Mammary epithelial cell (primary cell): ENCODE measurements at places on chromosomes 12 and 14. TPM values are rescaled to one million over a fixed set of nuclear protein-coding genes. Genes with fewer than 3 reads are reported as not detected.

- no peak for DNase-seq
Measured at GRCh38 chr12:28034271-28034670, 61.7 kb upstream of the PTHLH start.

- no peak for DNase-seq
Measured at GRCh38 chr12:108121320-108121719, 7.8 kb upstream of the WSCD2 start.

DNA sequence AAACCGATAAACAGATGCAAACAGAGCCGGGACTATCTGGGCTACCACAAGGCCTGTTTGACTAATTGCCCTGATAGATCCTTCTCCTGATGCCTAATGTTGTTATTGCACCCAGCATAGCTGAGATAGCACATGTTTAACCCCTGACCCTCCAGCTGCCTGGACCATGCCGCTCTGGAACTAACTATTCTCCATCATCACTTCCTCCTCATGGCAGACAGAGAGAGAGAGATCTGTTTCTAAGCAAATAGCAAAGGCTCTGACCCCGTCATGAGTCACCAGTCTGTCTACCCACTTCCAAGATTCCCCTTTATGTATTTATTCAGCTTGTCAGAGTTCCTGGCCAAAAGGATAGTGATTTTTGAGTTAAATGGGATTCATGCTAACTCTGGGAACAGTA lies 58.2 kb upstream of the FLRT2 start:
- DNase-seq = peak; percentile 76

DNA sequence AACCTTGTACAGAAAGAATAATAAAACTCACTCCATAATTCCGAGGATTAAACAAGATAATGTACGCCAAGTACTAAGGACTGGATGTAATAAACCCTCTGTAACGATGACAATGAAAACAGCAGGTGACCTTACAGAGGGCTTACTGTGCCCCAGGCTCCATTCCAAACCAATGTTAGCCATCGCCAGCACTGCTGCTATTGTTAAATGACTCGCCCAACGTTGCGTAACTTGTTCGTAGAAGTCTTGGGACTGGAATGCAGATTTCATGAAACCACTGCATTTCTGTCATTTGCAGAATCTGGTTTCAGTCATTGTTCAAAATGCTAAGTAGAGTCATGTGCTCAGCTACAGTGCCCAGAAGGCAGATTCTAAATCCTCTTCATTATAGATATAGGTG lies 728 bp upstream of the STON2 start:
- peak; percentile 97 for DNase-seq

DNA sequence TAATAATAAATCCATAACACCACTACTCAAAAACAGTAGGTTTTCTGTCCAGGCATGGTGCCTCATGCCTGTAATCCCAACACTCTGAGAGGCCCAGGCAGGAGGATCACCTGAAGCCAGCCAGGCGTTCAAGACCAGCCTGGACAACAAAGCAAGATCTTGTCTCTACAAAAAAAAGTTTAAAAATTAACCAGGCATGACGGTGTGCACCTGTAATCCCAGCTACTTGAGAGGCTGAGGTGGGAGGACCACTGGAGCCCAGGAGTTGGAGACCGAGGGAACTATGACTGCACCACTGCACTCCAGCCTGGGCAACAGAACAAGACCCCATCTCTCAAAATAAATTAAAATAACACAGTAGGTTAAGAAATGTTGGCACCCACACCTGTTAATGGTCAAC lies 44.5 kb upstream of the AP4S1 start:
- no peak for DNase-seq

DNA sequence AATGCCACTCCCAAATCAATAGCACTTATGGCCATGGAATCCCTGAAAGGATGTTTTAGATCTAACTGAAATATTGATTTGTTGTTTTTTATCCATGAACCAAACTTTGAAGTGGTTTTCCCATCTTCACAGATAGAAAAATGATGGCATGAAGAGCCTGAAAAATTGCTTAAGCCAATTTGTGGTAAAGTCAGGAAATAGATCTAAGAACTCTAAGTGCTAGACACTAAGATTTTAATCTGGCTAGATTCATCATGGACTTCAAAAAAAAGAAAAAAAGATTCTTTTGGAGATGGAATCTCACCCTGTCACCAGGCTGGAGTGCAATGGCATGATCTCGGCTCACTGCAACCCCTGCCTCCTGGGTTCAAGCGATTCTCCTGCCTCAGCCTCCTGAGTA lies 45.0 kb upstream of the STRN3 start:
- DNase-seq = no peak

GRCh38 chr14:68814238-68814538 lies 21.3 kb upstream of the ZFP36L1 start:
- DNase-seq = no peak

- no peak for DNase-seq
Measured at GRCh38 chr12:122501489-122501989, 807 bp upstream of the ZCCHC8 start.

DNA sequence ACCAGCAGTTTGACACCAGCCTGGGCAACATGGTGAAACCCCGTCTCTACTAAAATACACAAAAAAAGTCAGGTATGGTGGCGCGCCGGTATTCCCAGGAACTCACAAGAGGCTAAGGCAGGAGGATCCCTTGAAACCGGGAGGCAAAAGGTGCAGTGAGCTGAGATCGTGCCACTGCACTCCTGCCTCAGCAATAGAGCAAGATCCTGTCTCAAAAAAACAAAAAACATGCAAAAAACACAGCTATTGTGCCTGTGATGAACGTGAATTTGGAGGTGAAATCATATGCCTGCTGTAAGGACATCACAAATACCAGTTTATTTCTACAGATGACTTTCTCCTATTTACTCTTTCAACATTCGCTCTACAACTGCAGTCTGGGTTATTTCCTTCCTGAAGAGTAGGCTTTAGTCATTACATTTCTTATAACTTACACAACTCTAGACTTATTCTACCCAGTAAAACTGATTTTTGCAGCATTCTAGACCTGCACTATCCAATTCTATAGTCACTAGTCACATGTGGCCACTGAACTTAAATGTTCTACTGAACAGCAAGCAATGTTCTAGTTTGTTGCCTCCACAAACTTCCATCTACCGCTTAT lies 48.3 kb downstream of the HNRNPC start:
- no peak for DNase-seq

- DNase-seq = no peak
Measured at GRCh38 chr14:58309086-58309485, 10.7 kb downstream of the ARID4A start.

GRCh38 chr14:51653079-51653774 lies 1.5 kb downstream of the FRMD6 start:
- DNase-seq = peak; percentile 57

GRCh38 chr12:115169981-115170380 lies 486.0 kb upstream of the TBX3 start:
- no peak for DNase-seq

DNA sequence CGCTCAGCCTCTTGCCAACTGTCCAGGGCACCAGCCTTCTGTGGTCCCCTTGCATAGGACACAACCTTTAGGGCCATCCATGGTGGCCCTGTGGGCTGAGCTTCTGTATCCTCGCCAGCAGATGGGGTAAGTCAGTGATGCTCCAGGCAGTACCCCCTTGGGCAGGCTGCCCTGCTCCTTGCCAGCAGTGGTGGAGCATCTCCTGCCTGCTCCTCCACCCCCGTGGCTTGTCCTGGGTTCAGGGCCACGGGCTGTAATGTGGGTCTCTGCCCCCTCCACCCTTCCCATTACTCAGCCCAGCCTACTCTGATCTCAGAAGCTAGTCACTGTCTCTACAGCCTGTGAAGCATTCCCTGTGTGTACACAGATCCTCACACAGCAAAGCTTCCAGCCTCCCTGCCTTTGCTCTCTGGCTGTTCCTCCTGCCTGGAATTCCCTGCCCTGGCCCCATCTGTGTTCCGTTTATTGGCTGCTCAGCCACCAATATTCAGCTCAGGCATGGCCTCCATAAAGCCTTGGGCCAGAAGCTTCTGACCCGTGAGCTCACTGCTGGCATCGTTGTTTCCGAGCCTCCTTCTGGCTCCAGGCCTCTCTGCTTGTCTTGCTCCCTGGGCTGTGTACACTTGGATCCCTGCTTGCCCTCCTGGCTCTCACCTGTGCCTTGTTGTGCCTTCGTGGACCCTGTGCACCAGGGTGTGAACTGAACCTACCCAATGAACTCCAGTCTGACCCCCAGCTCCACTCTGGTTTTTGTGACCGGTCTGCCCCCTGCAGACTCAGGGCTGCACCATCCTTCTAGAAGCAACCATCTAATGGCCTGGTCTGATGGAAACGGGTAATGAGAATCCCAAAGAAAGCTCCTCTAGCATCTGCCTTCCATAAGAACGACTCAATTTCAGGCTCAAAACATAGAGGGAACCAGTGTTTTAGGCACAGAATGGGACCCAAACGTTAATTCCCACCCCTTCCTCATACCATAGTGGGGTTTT lies 177.0 kb upstream of the PRMT8 start:
- no peak for DNase-seq

- DNase-seq = no peak
Measured at GRCh38 chr14:25620515-25620914, 570.6 kb upstream of the STXBP6 start.

DNA sequence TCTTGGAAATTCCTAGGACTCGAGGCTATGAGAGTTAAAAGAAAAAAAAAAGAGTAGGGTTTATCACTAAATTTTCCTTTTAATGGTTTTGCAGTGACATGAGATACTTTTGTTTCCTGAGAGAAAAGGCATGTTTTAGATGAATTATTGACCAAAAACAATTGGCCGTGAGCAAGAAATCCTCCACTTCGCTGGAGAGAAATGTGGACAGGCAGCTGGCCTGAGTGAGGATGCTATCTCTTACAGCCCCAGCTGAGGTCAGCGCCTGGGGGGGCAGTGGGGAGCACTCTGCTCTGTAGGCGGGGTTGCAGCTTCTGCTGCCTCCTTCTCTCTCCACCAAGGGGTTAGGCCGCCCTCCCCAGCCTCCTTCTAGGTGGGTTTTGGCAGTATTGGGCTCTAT lies 54.7 kb downstream of the PRIMA1 start:
- no peak for DNase-seq

GRCh38 chr12:57612711-57613426 lies 1.6 kb downstream of the ARHGEF25 start:
- no peak for DNase-seq

- no peak for DNase-seq
Measured at GRCh38 chr12:42606471-42606870, 16.9 kb upstream of the PRICKLE1 start.

DNA sequence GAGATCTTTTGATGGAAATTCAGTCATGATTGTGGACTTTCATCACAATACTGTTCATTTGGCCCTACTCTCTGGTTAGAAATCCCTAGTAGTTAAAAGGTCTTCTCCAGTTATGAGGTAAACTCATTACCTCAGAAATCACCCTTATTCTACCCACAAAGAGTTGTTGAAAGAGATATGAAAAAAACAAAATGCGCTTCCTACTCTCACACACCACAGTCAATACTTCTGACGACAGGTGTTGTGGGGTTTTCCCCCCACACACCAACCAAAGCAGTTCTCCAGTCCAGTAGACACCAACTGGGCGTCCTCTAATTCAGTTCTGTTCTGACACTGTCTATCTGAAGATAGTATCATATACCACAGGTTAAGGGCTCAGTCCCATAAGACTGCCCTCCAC lies 54.9 kb downstream of the TRMT5 start:
- DNase-seq = no peak

DNA sequence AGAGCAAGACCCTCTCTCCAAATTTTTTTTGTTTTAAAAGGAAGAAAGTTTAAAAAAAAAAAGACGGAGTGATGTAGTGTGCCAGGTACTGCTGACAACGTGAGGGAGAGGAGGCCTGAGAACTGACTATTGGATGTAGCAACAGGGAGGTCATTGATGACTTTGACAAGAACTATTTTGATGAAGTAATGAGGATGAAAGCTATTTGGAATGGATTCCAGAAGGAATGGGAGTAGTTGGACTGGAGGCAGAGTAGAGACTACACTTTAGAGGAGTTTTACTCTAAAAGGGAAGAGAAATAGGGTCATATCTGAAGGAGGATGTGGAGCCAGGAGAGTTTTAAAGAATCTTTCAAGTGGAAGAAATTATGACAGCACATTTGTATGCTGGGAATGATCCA lies 27.8 kb upstream of the SLC38A2 start:
- DNase-seq = no peak

DNA sequence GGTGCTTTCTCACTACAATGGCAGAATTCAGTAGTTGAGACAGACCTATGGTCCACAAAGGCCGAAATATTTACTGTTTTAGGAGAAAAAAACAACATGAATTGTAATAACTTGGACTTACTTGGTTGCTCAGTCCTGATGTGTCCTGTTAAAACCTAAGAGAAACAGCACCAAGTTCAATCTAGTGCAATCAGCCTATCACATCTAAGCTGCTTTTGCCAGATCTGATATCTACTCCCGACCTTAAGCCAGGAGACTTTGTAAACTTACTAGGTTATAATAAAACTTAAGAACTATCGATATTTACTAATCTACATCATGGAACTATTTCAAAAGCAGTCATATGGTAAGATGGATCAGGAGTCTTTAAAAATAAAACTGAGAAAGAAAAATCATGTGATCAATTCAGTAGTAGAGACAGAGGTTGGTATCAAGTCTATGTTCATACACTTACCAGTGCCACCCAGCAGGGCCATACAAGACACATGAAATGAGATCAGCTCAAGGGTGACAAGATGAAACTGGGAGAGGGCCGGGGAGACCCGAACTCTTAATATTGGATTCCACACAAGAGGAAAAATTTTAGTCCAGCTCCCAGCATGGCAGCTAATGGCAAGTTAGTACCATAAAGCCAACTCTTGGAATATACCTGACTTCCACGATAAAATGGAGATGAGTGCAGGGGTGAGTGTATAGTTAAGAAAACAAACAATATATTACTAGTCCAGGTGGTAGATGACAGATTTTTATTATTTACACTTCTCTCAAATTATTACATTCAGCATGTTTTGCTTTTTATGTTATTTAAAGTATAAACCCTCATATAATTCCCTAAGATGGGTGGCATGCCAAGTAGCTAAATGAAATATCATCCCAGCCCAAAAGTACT lies 27.5 kb downstream of the NUDT4 start:
- DNase-seq = no peak

- no peak for DNase-seq
Measured at GRCh38 chr14:22420598-22421186, 168.3 kb downstream of the DAD1 start.

GRCh38 chr12:42128327-42128726 lies 16.3 kb downstream of the GXYLT1 start:
- DNase-seq = peak; percentile 49

GRCh38 chr12:125406131-125406530 lies 340.9 kb downstream of the AACS start:
- no peak for DNase-seq

DNA sequence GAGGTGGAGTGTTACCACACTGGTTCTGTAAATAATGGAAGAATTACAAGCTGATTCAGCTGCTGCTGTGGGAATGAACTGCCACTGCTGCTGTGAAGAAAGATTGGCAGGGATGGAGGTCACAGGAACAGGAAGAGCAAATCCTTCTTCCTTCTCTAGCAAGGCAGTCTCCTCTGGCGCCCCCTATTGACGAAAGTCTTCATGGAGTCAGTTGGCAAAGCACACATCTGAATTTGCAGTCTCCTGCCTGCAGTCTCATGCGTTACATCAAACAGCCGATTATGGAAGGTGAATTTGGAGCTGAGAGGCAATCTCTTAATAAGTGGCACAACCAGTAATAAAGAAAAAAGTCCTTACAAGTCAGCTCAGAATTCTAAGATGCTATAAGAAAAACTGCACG lies 106.0 kb upstream of the TMTC1 start:
- peak; percentile 52 for DNase-seq

The KCNC2 gene
- not detected in 2 replicates for total RNA-seq

The TESPA1 gene
- not detected for total RNA-seq

The POLE2 gene
- 2.2 TPM for total RNA-seq

The SLC15A5 gene
- not detected in 2 replicates for total RNA-seq

The PLEKHG7 gene
- not detected in 2 replicates for total RNA-seq

The MANSC1 gene
- 7.2 TPM for total RNA-seq

The EFS gene
- total RNA-seq = 0.35 and 1.4 TPM in 2 replicates

The ABCC9 gene
- not detected in 2 replicates for total RNA-seq

The PRB2 gene
- not detected in 2 replicates for total RNA-seq
